Activated CD4-positive, alpha-beta T cell treated with anti-CD3 and anti-CD28 coated beads, Interleukin-2, amount 50 U/mL, for 1 hour (primary cell): ENCODE measurements at places on chromosomes 3 and 15.

GRCh38 chr3:24963762-24964625, 464.1 kb upstream of the RARB start:
- no peak for DNase-seq

DNA sequence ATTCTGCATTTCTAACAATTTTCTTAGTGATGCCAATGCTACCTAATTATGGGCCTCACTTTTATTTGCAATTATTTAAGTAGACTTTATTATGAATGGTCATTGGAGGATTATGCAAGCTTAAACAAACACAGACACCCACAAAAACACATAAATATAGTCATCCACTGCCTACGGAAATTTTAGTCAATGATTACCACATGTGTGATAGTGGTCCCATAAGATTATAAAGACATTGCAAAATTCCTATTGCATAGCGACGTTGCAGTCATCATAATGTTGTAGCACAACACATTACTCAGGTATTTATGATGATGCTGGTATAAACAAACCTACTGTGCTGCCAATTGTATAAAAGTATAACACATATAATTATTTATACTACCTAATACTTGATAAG, 247.8 kb upstream of the ALCAM start:
- DNase-seq: no peak

- no peak for DNase-seq
Observed at GRCh38 chr3:52095990-52096775, 39.8 kb upstream of the DUSP7 start.

- DNase-seq: no peak
Observed at GRCh38 chr3:62968128-62968527, 92.9 kb upstream of the CADPS start.

DNA sequence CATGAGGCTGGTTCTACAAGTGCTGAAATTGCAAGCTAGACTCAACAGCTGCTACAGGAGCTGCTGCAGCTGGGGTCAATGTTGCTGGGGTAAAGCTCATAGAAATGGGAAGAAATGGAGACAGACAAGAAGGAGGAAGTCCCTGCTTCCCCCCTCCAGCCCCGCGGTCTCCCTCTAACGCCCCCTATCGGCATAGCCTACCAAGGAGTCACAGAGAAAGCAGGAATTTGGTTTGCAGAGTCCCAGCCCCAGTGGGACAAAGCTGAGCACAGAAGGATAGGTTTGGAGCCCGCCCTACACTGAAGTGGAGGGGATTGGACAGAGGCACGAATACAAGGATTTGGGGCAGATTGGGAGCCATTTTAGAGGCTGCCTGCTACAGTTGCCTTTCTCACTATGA, 176.9 kb upstream of the ANKRD28 start:
- no peak for DNase-seq

GRCh38 chr3:70426071-70426470, 113.6 kb upstream of the MDFIC2 start:
- no peak for DNase-seq

- DNase-seq: no peak
Observed at GRCh38 chr15:75731248-75732151, 18.9 kb upstream of the CSPG4 start.

- no peak for DNase-seq
Observed at GRCh38 chr3:23646184-23646920, 159.4 kb upstream of the UBE2E1 start.

DNA sequence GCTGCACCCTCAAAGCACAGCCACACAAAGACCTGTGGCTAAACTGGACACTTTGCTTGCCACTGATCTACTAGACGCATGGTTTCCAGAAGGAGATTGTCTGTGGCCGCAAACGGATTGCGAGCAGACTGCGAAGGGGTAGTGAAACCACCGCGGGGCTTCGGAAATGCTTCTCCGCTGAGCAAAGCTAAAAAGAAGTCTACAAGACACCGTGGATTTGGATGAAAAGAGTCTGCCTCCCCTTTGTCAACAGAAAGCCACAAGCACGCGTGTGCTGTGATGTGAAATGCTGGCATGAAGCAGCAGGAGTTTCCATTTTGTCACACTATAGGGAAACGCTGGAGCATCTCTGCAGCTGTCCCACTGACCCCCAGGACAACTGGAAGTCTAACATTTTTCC, 63.0 kb downstream of the TMEM44 start:
- DNase-seq: no peak

DNA sequence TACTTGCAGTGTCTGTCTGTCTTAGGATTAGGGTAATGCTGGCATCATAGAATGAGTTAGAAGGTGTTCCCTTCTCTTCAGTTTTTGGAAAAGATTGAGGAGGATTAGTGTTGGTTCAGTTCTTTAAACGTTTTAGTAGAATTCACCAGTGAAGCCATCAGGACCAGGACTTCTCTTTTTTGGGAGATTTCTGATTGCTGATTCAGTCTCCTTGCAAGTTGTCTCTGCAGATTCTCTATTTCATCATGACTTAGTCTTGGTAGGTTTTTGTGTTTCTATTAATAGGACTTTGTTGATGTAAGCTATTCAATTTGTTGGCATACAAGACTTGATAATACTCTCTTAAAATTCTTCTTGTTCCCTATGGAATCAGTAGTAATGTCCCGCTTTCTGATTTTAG, 48.9 kb downstream of the STT3B start:
- DNase-seq: no peak

DNA sequence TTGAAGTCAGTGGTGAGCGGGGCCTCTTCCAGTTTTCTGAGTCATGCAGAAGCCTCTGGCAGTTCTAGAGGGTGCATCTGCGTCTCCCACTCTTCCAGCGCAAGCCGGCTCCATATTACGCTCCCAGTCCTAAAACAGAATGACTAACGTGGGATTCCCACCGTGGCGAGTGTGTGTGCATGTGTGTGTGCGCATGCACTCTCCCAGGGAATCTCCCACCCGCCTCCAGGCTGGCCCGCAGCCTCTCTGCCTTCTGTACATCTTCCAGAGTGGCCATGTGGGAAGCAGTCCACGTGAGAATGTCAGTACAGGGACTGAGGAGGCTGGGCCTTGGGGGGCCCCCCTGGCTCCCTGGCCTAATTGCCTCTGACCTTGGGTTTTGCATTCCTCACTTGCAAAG, 87.7 kb downstream of the LSM3 start:
- no peak for DNase-seq

DNA sequence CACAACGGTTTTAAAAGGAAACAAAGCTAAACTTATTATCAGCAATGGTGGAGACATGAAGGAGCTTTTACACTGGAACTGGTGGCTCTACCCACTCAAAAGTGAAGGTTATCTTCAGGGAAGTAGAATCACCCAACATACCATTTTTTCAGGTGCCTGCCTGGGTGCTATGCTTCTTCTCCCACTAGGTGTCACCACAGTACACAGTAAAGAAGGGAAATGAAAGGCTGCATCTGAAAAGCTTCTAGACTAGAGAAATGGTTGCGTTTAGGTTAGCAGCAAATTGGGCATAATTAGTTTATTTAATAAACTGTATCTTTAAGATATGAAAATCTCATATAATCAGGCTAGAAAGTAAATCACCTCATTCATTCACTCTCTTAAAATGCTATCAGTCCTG, 47.0 kb upstream of the SELENOK start:
- DNase-seq: peak; percentile 11

- no peak for DNase-seq
Observed at GRCh38 chr15:98035577-98036010, 75.1 kb downstream of the ARRDC4 start.

- DNase-seq: no peak
Observed at GRCh38 chr3:32819551-32820348, 2.0 kb downstream of the TRIM71 start.

- DNase-seq: no peak
Observed at GRCh38 chr15:29062179-29062591, 176.4 kb downstream of the APBA2 start.

DNA sequence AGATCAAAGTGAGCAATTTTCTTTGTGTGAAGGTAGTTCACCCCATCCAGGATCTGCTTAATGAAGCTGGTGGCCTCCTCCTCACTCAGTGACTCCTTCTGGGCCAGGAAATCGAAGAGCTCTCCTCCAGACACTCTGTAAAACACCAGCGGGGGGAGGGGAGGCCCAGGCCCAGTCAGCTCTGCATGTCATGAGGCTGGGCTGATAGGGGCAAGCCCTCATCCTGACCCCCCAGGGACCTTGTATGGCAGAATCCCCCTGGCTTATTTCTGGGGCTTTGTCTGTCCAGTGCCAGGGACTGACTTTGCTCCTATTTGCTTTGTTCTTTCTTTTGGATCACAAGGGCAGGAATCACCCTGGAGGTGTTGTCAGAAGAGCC, 74.9 kb downstream of the DAPK2 start:
- peak; percentile 66 for DNase-seq

DNA sequence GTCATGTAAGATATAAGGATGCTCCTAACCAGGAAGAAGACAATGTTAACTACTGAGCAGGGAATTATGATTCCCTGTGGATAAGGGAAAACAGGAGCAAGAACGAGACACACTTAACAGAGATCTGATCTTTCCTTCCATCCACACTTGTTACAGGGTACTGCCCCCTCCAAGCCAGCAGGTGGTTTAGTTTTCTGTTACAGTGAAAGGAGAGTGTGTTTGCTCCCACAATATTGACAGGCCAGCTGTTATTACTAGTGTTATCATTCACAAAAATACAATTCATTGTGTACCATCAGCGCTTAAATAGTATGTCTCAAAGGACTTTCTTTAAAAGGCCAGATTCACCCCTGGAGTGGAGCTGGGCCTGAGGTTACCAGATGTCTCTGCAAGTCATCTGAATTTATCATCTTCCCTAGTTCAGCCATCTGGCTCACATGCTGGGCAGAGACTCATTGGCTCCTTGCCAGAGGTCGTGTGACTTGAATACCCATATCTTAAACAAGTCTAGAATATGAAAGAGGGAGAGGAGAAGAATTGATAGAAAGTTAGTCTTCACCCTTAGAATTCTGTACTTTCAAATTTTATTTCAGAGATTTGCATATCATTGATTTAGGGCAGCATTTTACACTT, 16.8 kb upstream of the FMN1 start:
- no peak for DNase-seq

- DNase-seq: no peak
Observed at GRCh38 chr3:155184011-155184410, 103.9 kb downstream of the MME start.

DNA sequence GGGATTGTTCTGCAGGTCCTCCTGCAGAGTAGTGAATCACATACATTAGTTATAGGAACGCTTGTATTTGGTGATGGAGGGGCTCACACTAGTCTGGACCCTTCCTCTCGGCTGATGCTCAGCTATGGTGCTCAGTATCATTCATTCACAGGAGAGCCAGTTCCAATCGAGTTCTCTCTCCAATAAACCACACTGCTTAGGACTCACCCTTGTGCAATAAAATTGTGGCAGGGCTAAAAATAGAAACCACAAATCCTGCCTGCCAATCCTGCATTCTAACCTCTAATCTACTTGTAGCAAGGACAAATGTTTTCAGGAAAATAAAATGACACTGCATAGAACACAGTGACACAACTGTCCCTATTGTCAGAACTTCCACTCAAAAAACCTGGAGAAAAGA, 138.4 kb upstream of the TBL1XR1 start:
- DNase-seq: no peak

GRCh38 chr3:43844757-43845156, 154.0 kb downstream of the ABHD5 start:
- no peak for DNase-seq
